Left cardiac atrium (tissue), 4 donors: ENCODE measurements at places on chromosomes 1 and 21.

- no peak for DNase-seq
Observed at GRCh38 chr1:85957760-85958159, 198.8 kb downstream of the COL24A1 start.

GRCh38 chr1:155166471-155167165 lies 6.5 kb downstream of the KRTCAP2 start:
- DNase-seq: peak; percentile 84

- DNase-seq: no peak
Observed at GRCh38 chr1:175891783-175892309, 148.5 kb upstream of the TNR start.

DNA sequence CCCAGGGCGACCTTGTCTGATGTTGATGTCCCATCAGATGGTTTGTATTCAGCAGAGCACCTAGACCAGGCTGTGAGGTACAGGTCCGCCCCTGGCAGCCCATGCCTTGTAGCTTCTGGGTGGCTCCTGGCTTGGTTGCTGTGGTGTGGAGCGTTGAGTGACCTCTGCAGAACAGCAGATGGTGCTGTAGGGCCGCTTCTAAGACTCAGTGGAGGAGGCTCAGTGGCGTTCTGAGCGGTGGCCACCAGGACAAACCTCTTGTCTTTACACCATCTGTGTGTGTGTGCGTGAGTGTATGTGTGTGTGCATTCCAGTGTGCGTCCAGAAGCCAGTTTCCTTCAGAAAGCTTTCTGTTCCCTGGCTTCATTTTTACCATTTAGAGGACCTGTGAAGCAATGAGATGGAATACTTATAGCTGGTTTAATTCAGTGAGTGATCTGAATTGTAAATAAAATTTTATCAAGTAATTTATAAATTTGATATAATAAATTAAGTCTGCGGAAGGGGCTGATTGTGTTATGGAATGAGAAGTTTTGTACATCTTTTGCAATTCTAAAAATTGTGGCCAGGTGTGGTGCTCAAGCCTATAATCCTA lies 66.1 kb downstream of the ADARB1 start:
- peak; percentile 79 for DNase-seq

DNA sequence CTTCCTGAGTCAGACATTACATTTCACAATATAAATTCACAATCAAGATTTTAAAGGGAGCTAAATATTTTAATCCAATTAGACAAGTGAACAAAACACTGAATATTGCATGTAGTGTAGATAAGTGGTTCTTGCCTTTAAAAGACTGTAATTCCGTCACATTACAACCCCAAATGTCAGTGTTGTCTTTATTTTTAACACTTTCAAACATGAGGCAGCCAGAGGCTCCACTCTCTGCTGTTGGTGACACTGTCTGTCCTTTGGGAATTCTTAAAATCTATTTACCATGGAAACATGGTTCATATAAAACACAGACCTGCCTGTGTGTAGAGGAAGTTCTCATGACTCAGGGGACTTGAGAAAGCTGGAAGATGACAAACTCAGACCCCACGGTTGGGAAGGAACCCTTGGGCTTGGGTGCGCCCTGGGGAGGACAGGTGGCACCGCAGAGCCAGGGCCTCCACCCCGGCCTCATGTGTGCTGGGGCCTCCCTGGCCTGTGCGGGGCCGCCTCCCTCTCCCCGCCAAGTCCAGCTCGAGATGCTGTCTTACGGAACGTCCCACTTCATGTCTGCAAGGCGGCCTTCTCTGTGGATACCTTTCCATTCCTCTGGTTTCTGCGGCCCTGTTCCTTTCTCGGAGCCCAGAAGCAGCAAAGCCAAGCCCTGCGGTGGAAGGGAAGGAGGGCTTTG lies 239.0 kb downstream of the SDCCAG8 start:
- DNase-seq: no peak

DNA sequence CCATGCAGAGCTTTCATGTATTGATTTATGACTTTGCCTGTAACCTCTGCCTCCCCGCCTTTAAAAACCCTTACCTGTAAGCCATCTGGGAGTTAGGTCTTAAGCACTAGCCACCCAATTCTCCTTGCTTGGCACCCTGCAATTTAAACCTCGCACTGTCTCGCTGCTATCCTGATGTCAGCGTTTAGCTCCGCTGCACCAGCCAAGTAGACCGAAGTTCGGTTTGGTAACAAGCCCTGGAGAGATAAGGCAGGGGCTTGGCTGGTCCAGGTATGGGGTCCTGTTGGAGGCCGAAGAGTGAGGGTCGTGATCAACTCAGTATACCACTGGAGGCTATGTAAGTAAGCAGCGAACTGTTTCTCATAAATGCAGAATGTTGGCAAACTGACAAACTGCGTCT lies 64.4 kb downstream of the GALNT2 start:
- DNase-seq: no peak

DNA sequence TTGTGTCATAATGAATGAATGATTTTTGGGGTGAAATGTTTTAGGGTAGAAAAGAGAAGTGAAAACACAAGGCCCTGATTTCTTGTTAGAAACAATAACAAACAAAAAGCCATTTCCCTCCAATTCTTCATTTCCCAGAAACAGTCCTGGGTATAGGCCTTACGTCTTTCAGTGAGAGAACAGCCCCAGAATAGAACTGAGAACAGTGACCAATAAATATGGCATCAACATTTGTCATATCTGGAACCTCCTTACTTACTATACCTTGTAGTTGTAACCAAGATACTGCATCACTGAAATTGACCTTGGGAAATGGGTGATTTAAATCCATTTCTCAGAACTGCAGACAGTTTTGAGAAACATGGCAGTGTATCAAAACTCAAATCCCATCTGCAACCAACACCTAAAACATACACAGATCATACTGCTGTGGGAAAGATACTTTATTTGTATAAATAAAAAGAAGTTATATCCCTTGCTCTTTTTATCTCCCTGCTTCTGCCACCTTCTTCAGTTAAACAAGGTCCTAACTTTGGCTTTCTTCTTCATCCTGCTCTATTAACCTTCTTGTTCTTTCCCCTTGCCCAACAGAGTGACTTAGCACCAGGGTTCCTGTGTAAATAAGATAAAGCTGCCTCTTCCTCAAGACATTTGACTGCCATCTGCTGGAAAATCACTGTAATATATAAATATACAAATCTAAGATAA lies 19.5 kb downstream of the XKR8 start:
- DNase-seq: no peak

DNA sequence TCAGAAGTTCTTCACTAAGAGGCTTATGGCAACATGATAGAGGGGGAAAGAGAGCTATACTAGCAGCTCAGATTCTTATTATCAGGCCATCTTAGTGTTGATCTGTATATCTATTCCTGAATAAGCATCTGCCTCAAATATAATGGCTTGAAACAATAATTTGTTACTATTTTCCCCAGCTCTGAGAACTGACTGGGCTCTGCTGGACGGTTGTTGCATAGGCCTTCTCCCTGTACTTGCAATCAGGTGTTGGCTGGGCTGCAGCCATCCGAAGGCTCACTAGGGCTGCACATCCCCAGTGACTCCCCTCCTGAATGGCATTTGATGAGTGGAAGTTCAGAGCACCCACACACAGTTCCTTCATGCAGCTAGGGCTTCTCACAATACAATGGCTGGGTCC lies 116.0 kb downstream of the PROX1 start:
- DNase-seq: no peak

DNA sequence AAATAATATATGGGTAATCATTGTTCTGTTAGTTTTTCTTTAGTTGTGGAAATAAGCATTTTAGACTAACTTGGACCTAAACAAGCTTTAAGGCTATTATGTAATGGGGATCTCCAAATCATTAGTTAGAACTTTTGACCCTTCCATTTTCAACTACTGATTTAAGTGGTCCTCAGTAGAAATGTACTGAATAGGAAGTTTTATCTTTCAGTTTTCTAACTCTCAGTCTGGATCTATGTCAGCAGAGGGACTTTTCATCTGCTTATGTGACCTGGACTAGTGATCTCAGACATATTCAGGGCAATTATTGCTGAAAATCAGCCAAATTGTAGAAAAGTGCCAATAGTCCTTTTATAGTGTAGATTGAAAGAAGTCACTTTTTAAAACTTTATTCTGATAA lies 56.0 kb downstream of the SASS6 start:
- DNase-seq: no peak

GRCh38 chr21:27683292-27683691 lies 716.4 kb upstream of the ADAMTS5 start:
- DNase-seq: no peak

- no peak for DNase-seq
Observed at GRCh38 chr1:231037585-231038517, 2.2 kb downstream of the FAM89A start.

DNA sequence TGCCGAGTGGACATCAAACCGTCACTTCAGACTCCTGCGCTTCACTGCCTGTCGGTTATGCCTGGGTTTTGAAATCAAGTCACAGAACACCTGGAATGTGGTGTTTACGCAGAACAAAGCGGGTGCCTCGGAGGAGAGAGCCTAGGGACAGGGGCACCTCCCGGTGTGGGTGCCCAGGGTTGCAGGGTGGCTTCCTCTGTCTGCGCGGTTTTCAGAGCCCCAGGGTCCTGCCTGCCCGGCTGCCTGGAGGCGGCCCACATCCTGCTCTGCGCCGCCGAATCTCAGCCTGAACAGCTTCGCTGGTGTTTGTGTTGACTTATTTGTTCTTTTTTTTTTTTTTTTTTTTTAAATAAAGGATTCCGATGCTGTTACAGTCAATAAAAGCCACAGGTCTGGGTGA lies 113.5 kb upstream of the COL6A1 start:
- DNase-seq: peak; percentile 12

DNA sequence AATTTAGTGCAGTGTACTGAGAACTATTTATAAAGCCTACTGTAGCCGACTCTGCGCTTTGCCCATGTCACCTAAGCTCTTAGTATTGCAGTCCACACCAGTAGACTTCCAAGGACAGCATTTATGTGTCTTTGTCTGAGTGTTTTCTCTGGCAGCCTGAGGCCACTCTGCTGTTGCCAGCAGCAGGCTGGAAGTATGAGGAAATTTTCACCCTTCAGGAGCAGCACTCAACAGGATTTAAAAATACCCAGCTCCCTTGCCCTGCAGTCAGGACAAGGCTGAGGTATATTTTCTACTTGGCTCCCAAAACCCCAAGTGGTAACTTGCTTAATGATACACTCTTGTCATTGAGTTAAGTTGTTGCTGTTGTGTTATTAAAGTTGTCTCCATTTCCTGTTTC lies 230.1 kb downstream of the SRGAP2C start:
- DNase-seq: peak; percentile 50

DNA sequence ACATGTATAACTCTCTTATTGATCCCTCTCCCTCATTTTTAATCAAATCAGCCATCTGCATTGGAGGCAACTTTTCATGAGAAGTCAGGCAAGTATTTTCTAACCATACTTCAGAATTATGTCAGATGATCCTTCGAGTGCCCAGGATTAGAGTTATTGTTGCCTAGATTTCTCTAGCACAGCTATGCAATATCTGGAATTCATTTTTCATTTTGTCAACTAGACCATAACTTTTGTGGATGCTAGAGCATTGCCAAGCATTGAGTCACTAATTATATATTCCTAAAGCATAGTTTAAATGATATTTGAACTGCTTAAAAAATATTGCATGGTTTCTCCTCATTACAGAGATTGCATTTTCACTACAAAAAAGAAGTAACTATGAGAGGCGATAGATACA lies 21.2 kb downstream of the HFM1 start:
- no peak for DNase-seq

GRCh38 chr1:52727114-52727586 lies 897 bp downstream of the ZYG11B start:
- DNase-seq: no peak
